Myocyte (in vitro differentiated cells): ENCODE measurements at places on chromosomes 1 and 21.

DNA sequence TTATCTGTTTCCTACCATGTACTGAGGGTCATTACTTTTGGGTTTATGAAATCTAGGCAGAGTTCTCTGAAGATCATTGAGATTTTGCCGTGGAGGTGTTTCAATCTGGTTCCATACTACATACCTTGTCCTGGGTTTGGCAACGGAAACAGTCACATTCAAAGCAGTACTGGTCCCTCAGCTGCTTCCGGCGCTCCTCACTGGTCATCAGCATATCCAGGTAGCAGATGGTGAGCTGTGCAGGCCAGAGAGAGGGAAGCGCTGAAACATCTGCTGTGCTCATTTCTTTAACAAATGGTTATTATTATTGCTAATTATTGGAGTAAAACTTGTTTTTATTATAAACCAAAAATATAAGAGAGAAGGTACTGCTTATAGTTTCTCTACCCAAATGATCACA lies 591.7 kb downstream of the SMYD3 start:
- no peak for DNase-seq

DNA sequence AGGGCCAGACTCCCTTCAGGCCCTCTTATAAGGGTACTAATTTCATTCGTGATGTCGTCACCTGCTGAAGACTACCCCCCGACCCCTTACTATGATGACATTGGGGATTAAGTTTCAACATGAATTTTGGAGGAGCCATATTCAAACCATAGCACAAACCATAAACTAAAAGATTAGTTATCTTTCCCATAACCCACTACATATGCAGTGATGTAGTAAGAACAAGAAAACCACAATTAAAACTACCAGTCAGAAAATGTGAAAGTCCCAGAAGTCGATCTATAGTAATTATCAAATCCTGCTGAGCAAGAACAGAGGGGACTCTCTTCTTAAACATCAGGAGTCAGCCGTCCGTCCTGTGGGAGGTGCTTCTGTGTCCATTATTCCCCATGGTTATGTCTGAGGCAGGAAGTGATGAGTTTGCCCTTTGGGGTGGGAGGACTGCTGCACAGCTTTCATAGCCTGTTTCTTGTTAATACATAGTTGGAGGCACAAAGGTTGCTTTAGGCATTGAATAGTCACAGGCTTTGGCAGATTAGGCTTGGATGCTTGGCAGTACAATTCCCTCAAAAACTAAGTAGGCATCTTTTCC lies 35.9 kb upstream of the PTGFRN start:
- no peak for DNase-seq

DNA sequence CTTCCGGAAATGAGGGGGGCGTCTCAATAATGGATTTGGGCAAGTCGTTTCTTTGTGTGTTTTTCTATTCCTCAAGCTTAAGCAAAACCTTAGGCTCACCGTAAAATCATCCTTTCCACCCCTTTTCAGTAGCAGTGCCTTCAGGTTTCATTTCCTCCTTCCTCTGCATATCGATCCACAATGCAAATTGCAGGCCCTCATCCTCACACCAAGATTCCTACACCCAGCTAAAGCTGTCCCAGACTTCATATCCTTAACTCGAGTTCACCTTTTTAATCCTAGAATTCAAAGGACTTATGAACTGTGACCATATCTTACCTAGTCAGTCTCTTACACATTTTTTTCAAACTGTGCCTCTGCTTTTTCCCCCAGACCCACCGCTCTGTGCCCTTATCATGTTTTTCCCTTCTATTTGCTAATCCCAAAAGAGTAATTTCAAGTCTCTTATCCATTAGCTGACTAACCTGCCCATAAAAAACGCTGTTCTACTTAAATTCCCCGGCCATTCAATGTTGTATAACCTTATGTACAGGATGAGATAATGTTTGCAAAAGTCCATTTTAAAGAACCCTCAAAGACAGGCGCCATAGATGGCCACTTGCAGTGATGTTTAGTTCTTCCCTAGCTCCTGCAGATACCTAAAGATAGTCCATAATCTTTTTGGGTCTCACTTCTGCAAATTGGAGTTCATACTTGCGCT lies 1.5 kb downstream of the AKIRIN1 start:
- DNase-seq, result no peak

GRCh38 chr1:81424816-81425215 lies 375.9 kb upstream of the ADGRL2 start:
- no peak for DNase-seq

DNA sequence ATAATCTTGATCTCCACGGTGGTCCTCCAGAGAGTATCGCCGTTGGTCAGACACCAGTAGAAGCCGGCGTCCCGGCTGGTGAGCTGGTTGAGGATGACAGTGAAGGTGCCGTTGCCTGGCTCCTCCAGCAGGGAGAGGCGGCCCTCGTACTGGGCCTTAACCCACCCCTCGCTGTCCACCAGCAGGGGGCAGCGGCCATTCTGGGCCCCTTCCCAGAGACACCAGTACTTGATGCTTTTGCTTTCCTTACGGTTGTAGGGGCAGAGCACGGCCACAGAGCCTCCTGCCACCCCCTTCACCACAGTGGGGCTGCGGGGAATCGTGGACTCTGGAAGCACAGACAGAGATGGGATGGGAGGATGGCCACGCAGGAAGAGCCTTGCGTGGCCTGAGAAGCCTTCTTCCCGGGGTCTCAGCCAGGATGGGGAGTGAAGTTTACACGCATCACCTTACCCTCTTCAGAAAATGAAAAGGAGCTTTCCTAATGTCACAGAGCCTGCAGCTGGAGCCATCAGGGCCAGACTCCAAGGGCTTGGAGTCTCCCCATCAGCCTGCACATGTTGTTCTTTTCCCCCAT lies 10.7 kb downstream of the PIGR start:
- DNase-seq, result peak; percentile 39

GRCh38 chr1:156608036-156608674 lies 6.9 kb upstream of the GPATCH4 start:
- peak; percentile 85 for DNase-seq

DNA sequence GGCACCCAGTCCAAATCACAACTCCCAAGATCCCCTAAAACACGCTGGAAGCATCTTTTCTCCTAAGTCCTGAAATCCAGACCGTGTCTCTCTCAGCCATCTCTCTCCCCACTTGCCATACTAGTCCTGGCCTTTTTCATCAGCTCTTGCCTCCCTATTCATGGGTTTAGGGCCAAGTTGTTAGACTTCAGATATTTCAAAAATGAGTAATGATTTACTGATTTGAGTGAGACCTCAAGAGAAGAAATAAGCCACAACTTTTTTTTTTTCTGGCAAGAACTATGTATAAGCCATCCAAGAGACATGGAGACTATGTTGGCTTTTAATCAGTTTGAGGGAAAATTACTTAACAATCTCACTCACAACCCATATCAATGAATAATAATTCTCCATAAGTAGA lies 62.5 kb downstream of the TBX15 start:
- DNase-seq, result no peak

DNA sequence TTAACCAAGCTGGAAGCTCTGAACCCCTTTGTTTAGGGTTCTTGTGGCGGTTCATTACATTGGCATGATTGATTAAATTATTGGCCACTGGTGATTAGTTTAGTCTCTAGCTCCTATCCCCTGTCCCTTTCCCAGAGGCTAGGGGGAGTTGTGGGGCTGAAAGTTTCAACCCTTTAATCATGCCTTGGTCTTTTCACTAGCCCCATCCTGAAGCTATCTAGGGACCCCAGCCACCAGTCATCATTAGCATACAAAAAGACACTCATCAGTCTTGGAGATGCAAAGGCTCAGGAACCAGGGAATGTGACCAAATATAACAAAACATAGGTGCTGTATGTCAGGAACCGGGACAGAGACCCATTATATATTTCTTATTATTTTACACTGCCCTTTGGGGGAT lies 34.7 kb upstream of the SNX27 start:
- no peak for DNase-seq

- DNase-seq, result no peak
These were observed 20.0 kb downstream of the ZNF678 start for GRCh38 chr1:227583354-227583753.
